ENCODE measurements at places on chromosomes 1 and 21.
A peak's percentile ranks its signal among the peaks of the same experiment; 100 is the strongest.

DNA sequence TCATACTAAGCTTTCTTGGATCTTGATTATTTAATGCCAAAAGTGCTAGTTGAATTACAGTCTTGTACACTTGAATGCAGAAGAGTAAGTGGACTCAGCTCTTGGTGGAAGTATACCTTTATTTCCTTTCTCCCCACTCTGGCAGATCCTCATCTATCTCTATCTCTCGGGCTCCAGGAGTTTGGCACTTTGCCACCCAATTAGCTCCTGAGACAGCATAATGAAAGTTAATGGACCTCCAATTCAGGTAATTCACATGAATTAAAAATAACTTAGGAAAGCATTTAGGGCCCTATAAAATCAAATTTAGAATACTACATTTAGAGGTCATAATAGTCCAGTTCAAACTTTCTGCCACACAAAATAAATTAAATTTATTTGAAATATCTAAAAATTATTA, 67.4 kb downstream of the OLFM3 start:
- no peak for DNase-seq

GRCh38 chr1:158998037-158998780, 11.5 kb upstream of the IFI16 start:
- DNase-seq, result no peak

DNA sequence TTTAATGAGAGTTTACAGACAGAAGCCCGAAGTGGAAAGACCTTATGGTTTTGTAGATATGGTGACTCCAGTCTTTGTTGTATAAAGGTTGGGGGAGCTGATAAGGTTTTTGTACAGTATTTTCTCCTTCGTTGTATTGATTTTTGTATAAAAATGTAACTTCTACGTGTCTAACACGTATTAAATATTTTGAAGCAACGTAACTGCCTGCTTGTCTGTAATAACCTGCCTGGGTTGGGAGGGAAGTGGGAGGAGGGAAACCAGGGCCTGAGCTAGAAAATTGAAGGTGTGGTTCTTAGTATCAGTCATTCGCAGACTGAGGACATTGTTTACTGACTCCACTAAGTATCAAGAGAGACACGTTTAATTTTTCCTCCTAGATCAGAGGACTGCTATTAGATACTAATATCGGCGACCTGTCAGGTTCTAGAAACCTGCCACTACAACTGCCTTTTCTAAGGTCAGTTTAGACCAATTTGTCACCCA, 2.2 kb downstream of the IER5 start:
- DNase-seq, result no peak

- DNase-seq, result peak; percentile 14
These were observed 291.1 kb upstream of the ADGRL2 start for GRCh38 chr1:81509594-81509993.

DNA sequence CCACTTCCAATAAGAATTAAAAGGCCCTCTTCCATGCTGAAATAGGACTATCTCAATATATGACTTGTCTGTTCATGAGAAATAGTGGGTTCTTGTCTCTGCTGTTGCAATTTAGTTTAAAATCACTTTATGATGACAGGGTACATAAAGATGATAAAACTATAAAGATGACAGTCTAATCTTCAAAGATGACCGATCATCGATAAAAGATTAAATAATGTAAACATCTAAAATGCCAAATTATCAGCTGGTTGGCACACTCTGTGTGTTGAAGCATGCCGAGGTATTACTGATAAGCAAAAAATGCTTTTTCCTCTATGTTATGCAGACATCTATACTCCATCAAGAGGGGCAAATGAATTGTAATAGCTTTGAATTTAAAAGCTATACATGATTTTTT, 89.5 kb downstream of the ADGRL4 start:
- DNase-seq, result no peak

- peak; percentile 90 for DNase-seq
These were observed 95.3 kb downstream of the MTR start for GRCh38 chr1:236890152-236891056.

- no peak for DNase-seq
These were observed 2.6 kb downstream of the PUM1 start for GRCh38 chr1:31062867-31063380.

DNA sequence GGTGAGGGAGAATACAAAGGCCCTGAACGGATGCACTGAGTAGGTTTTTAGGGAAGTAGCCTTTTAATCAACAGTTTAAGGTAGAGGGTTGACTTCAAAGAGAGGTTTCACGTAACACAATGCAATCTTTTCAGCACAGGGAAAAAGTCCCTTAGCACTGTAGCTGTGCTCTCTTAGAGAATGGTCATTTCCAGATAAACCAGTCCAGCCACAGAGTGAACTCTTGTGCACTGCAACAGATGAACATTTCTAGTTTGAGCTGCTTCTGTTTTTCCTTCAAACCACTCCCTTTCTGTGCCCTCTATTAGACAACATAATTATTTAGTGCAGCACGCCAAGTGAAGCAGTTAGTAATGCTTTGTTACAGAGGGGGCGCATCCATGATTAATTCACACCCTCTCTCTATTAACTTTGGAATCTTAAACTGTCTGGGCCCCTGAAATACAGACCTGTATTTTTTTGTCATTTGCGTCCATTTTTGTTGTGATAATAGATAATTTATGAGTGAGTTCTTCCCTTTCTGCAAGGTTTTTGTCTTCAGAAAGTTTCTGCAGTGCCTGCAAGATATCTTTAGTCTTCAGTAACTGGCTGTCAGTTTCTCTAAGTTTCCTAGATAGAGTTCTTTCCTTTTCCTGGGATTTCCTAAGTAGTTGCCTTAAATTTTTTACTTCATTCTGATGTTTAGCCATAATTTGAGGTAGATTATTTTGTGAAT, 22.9 kb downstream of the LCA5L start:
- no peak for DNase-seq

GRCh38 chr1:162210196-162210595, 140.7 kb downstream of the NOS1AP start:
- peak; percentile 64 for DNase-seq

GRCh38 chr21:26385721-26386120, 187.4 kb downstream of the CYYR1 start:
- peak; percentile 58 for DNase-seq

DNA sequence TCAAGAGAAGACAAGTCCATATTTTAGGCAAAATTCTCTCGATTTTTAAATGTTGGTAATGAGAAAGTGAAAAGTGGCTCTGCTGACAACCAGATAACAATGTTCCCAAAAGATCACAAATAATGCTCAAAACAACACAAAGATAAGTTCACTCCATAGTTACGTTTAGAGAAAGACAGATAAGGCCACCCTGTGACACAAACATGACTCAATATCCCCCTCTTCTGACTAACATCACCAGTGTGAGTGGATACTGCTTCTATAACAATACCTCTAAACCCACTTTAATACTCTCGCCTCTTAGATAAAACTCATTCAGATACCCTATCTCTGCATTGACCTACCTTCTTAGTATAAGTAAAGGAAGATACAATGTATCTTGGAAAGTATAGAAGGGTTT, 51.2 kb upstream of the RGS7 start:
- peak; percentile 6 for DNase-seq

- DNase-seq, result no peak
These were observed 32.6 kb downstream of the GIPC2 start for GRCh38 chr1:78078358-78078757.
